H7 (cell line): ENCODE measurements at places on chromosomes 7 and 10.

DNA sequence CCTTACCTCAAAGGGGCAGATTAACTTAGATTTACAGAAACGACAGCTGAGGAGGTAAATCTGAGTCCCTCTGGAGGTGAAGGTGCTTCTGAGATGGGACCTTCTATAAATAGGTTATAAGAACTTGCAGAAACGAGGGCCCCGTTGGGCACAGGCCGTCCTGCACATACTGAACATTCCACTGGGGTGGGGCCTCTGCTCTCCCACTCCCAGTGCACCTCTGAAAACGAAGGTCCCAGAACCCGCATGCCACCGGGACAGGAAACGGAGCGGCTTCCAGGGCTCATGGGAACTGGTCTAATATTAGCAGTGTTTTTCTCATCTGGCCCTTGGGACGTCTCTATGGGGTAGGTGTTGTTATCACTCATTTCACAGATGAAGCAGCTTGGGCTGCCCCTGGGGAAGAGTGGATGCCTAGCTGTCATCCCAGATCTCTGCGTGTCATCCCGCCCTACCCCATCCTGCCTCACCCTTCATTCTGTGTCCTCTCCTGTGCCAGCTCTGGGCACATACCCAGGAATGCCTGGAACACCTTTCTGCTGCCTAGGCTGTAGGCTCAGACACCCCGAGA lies 19.6 kb downstream of the C10orf62 start:
- DNase-seq = peak; percentile 25

GRCh38 chr10:94000638-94001415 lies 7.1 kb downstream of the PLCE1 start:
- no peak for DNase-seq

DNA sequence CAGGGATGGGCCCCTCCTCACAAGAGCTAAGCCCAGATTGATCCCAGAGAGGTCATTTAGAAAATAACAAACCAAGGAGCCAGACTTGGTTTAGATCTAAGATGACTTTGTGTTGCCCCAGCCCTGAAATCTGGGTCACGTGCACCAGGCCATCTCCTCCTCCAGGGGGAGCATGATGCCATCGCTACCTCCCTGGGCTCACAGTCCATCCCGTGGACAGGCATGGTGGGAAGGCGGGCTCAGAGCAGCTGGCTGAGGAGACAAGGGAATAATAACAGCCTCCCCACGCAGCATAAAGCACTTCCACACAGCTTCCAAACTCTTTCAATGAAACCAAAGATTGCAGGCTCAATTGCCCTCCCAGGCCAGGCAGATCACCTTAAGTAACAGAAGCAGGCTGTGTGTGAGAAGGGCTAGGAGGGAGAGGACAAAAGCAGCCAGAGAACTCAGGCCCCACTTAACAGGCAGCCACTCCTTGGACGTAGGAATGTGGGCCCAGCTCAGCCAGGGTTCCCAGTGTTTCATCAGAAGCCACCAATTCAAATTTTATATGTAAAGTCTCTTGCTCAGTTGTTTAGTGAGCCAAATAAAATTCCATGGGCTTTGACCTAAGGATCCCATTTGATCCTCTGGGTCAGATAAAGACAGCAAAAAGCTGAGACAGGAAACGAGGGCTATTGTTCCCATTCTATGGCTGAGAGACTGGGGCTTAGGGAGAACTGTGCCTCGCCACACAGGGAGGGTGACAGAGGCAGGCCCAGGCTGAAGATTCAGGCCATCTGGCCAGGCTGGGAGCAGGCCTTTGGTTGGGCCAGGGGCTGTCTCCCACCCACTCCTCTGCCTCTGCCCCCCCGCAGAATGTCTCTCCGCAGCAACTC lies 100.2 kb downstream of the COL13A1 start:
- peak; percentile 96 for DNase-seq

DNA sequence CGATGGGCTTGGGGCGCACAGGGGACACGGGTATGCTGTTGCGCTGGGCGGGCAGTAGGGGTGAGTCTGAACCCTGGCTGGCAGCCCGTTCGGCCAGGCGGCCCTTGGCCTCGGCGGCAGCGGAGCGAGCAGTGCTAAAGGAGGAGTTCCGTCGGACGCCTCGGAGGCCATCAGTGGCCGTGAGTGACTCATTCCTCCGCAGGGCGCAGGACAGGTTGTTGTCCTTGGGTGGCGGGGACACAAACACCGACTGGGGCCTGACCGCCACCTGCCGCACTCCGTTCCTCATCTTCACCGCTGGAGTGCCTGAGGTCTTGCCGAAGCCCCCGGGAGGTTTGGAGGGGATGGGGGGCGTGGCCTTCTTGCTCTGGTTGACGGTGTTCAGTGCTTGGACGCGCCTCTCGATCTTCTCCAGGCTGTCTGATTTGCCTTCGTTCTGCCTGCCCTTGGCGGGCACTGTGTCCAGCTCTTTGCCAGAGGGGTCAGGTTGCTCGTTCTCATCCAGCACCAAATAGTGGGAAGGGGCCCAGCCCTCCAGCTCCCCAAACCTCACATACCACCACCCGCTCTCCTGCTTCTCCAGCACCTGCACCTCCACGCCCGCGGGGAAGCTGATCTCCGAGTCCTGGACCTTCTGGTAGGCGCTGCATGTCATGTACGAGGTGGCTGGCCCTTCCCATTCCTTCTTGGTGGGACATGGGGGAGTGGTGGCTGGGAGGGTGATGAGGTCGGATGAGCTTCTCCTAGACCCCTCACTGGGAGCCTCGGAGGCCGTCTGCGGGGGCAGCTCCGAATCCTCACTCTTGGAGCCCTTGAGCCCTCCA lies 108.7 kb downstream of the NEURL1 start:
- DNase-seq = peak; percentile 59

- DNase-seq = no peak
These were observed 118.5 kb downstream of the LYZL1 start for GRCh38 chr10:29407280-29407858.

DNA sequence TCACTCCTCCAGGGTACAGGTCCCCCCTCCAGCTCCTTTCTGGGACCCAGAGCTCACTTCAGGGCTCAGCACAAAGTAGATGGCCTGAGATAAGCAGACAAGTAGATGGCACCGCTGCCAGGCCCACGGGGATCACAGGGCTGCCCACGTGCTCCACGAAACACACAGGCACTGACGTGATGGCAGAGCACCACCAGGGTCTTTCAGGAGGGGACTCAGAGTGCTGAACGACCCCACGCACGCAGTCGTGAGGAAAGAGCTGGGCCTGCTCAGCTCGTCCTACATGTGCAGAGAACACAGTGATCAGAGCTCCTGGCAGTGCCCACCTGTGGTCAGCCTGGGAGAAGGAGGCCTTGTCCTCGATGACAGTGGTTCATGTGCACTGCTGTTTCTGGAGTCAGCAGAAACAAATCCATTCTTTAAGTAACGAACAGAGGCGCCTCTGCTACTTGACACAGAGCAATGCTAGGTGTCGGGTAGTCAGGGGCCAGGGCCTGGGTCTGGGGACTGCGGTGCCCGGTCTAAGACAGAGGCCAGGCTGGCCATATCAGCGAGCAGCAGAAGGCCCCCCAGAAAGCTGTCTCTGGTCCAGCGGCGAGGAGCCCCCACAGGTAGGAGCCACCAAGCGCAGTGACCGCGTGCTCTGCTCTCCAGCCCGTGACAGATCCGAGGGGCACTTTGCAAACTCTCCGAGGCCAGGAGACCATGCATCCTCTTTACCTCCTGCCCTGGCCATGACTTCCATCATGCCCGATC lies 129.8 kb upstream of the FAM20C start:
- no peak for DNase-seq
